ENCODE measurements at places on chromosomes 16 and 17. TPM values are rescaled to one million over a fixed set of nuclear protein-coding genes. Genes with fewer than 3 reads are reported as not detected.

The CBFB gene
- 35.5 TPM for total RNA-seq

The PRR15L gene
- total RNA-seq, result 101 TPM

The SPATA32 gene
- total RNA-seq, result not detected

The CD300C gene
- 1.7 TPM for total RNA-seq

The WBP2 gene
- total RNA-seq, result 99.1 TPM

All from mucosa of descending colon (tissue), 3 donors.